GM12892 (cell line): ENCODE measurements at places on chromosomes 5 and 9.
A peak's percentile ranks its signal among the peaks of the same experiment; 100 is the strongest.

GRCh38 chr5:111636736-111637135 lies 120.3 kb downstream of the NREP start:
- no peak for DNase-seq

- DNase-seq, result no peak
Measured at GRCh38 chr5:851553-851952, 767 bp upstream of the ZDHHC11 start.

DNA sequence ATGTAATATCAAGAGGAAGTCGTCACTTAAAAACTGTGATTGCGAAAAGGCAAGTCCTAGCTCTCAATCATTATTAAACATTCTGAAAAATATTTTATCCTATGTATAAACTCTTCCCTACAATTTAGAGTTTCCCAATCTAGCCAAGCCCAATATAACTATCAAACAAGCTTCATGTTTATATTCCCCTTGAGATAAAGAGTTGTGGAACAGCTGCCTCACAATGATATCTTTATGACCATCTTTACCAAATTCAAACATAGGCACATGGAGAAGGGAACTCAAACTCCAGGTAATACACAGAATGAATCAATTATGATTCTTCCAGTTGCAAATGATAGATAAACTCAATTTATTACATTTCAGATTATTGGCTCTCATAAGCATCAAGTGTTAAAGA lies 1468.7 kb downstream of the EFNA5 start:
- no peak for DNase-seq

DNA sequence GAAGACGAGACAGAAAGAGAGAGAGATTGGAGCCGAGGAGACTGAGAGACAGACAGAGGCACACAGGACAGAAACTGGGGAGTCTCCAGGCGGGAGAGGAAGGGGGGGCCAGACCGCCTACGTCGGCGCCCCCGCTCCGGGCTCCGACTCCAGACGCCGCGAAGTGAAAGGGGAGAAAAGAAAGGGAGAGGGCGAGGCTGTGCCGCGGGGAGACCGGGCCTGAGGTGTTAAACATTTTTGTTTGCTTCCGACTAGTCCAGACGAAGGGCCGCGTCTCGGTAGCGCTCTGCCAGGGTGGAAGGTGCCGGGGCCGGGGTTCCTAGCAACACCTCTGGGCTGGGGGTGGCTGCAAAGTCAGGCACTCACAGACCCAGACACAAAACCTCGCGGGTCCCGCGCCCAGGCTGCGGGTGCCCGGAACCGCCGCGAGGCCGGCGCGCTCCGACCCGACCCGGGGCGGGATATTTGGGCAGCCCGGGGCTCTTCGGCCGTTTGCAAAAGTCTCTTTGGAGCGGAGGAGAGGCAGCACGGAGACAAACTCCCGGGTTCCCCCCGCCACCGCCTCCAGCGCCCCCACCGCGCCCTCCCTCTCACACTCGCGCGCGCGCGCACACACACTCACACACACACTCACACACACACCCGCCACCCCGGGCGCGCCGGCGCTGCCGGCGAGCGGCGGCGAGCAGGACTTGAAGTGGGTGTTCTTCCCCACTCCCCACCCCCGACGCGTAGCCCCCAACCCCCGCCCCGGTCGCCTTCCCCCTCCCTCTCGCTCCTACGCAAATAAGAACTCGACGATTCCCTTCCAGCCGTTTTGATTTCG lies 626 bp upstream of the FST start:
- no peak for DNase-seq

- no peak for DNase-seq
Measured at GRCh38 chr5:4901924-4902323, 238.2 kb upstream of the ADAMTS16 start.

- DNase-seq, result no peak
Measured at GRCh38 chr5:63125862-63126261, 547.2 kb downstream of the LRRC70 start.

GRCh38 chr5:113330533-113331208 lies 104.1 kb downstream of the TSSK1B start:
- no peak for DNase-seq

DNA sequence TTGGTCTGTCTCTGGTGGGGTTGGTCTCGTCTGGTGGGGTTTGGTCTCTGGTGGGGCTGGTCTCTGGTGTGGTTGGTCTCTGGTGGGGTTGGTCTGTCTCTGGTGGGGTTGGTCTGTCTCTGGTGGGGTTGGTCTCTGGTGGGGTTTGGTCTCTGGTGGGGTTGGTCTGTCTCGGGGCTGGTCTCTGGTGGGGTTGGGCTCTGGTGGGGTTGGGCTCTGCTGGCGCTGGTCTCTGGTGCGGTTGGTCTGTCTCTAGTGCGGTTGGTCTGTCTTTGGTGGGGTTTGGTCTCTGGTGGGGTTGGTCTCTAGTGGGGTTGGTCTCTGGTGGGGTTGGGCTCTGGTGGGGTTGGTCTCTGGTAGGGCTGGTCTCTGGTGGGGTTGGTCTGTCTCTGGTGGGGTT lies 16.3 kb upstream of the CD74 start:
- no peak for DNase-seq

GRCh38 chr5:112419164-112419985 lies at the start of gene EPB41L4A:
TSS of gene EPB41L4A (minus strand) at chr5:112419277. CDS start at chr5:112419039, 238 bp downstream.
- DNase-seq, result peak; percentile 19
